Tibial nerve (tissue), 4 donors: ENCODE measurements at places on chromosomes 3 and 15. TPM values are rescaled to one million over a fixed set of nuclear protein-coding genes. Genes with fewer than 3 reads are reported as not detected.

GRCh38 chr15:23416349-23417276 is 30.4 kb downstream of the GOLGA6L2 start:
- no peak for DNase-seq

GRCh38 chr3:14274612-14274936 is 96.0 kb downstream of the LSM3 start:
- DNase-seq = no peak

GRCh38 chr3:38978729-38979128 is 73.0 kb downstream of the SCN11A start:
- no peak for DNase-seq

DNA sequence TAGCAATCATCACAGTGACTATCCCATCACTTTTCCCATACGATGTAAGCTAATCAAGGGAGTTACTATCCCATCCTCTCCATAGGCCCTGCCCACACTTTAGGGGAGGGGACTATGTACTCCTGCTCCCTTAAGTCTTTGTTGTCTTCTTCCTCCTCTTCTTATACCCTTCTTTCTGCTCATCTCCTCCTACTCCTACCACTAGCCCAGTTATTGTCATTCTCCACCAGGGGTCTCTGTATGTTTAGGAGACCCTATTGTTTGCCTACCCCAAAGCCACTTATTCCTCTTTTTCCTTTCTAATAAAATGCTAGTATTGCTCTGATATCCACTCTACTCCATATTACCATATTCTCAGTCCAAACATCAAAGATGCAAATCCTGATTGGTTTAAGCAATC is 27.8 kb downstream of the STAC start:
- no peak for DNase-seq

GRCh38 chr3:161500068-161500796 is 3.6 kb downstream of the OTOL1 start:
- no peak for DNase-seq

- DNase-seq = no peak
Measured at GRCh38 chr3:172658344-172659245, 52.3 kb downstream of the NCEH1 start.

- no peak for DNase-seq
Measured at GRCh38 chr15:94843060-94843459, 611.7 kb downstream of the MCTP2 start.

DNA sequence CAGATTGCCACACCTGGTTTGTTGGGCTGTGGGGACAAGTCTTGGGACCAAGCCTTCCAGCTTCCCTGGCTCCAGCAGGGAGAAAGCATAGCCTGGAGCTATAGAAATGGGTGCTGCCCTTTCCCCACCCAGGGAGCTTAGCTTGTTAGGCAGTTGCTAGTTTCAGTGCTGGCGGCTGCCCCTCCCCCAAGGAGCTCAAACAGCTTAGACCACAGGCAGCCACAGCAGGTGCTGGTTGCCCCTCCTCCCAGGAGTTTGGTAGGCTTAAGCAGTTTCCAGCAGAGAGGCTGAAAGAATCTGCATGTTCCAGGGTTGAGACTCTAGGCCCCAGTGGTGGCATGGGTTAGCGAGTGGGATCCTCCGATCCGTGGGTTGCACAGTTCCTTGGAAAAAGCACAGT is 889.7 kb downstream of the IGSF11 start:
- no peak for DNase-seq

- DNase-seq = no peak
Measured at GRCh38 chr15:95469496-95470000, 861.0 kb upstream of the NR2F2 start.

PAQR9 gene
- total RNA-seq = not detected

ZNF619 gene
- 8.1 TPM for total RNA-seq

MST1R gene
- 2.2 TPM for total RNA-seq

ATP2B2 gene
- total RNA-seq = 1.8 TPM
